Globus pallidus (tissue), 1 donor: ENCODE measurements at places on chromosomes 16 and 17.

GRCh38 chr16:85159179-85159980 is 47.1 kb upstream of the CIBAR2 start:
- no peak for DNase-seq

DNA sequence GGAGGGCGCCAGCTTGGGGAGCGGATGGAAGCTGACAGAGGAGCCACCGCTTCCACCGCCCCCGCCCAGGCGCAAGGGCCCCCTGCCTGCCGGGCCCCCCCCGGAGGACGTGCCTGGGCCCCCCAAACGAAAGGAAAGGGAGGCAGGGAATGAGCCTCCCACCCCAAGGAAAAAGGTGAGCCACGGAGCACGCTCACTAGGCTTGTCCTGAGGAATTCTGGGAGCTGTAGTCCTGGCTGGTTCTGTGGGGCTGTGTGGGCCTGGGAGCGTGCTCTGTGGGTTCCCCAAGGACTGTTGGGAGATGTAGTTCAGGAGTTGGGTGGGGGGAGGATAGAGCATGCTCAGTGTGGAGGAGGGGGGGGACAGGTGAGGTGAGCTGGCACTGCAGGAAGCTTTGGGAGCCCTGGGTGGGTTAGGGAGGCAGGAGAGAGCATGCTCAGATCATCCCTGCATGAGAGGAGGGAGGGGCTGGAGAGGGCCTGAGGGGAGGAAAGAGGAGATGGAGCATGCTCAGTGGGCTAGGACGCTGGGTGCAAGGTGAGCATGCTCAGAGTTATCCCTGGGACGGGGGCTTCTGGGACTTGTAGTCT is 4.5 kb downstream of the FBXL19 start:
- DNase-seq, result peak; percentile 68

- DNase-seq, result no peak
Measured at GRCh38 chr17:13152501-13152900, 134.7 kb upstream of the ELAC2 start.

DNA sequence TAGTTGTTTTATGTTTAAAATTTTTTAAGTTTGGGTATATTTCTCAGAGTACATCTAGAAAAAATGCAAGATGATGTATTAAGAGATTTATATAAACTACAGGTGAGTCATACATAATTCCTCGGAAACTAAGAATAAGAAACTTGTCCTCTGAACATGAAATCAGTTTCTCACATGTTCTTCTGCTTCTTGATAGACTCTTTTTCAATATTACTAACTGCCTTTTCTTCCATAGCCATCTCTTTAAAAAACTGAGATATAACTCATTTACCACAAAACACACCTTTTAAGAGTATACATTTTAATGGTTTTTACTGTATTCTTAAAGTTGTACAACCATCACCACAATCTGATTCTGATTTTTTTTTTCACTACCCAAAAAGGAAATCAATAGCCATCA is 238.4 kb upstream of the AXIN2 start:
- no peak for DNase-seq

- no peak for DNase-seq
Measured at GRCh38 chr17:66983414-66984021, 19.0 kb downstream of the CACNG4 start.

DNA sequence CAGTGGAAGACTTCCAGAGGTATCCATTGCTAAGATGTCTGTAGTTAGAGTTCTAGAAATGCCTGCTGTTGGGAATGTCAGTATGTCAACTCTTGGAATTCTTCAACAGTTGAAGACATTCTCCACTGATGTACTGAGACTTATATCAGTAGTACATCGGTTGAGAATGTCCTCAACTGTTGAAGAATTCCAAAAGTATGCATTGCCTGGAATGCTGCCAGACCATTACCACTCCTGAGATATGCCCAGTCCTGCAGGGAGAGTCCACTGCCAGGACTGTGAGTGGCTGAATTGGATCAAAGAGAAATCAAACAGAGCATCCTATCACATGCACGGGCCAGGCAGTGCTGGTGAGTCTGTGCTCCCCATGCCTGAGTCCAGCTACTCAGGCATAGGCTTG is 42.0 kb downstream of the IL21R start:
- DNase-seq, result no peak

DNA sequence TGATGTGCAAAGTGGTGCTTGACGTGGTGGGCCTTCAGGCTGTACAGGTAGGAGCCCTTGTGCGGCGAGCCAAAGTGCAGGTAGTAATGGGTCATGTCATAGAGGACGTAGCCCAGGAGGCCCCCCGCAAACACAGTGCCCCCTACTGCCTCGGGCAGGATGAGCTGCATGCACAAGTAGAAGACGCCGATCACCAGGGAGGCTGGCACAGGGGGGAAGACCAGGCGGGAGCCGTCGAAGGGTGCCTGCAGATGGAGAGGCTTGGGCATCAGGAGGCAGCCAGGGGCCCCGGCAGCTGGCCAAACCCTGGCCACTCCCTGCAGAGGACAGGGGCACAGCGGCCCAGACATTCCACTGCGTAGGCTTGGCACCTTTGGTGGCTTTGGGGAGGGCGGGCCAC is 15.7 kb upstream of the MLKL start:
- DNase-seq, result no peak

DNA sequence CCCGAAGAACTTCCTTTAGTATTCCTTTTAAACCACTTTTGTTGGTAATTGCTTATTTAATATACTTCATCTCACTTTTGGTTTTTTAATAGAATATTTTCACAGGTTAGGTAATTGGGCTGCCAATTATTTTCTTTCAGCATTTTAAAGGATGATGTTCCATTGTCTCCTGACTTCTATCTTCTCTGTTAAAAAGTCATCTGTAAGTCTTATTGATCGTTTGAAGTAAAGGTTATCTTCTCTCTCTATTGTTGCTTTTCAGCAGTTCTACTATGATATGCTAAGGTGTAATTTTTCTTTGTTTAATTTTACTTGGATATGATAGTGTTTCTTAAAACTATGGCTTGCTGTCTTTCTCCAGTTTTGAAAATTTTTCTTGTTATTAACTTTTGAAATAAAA is 307.5 kb downstream of the MAP2K4 start:
- DNase-seq, result no peak

GRCh38 chr16:28042811-28043210 is 20.7 kb downstream of the GSG1L start:
- no peak for DNase-seq

DNA sequence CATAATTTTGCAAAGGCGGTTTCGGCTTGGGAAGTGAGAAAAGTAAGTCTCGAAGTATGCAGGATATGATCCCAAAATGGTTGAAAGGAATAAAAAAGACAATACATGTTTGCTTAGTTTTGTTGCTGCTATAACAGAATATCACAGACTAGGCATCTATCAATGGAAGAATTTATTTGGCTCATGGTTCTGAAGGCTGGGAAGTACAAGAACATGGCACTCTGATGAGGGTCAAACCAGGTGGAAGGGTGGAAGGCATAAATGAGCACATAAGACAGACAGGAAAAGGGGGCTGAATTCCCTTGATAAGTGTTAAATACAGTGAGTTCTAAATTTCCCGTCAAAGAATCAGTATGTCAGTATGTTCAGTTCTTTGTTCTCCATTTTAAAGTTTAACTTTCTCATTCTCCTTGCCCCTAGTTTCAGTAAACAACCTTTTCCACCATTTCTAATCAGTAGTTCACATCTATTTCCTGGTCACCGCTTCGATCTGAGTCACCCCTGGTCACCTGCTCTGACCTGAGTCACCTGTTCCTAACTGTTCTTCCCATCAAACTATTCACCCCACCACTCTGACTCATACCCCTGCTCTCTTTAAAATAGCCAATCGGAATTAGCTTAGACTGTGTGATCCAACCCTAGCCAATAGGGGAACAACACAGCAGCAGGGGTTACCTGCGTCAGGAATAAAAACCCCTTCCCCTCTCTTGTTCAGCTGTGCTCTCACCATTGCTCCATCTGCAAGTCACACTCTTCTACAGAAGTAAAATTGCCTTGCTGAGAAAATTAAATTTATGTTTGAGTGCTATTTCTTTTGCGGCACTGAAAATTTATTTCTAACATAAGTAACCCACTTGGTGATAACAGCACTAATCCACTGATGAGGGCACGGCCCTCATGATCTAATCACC is 240.8 kb downstream of the STX8 start:
- DNase-seq, result no peak

GRCh38 chr16:71576971-71577370 is at the start of gene TAT:
Gene TAT (minus strand): TSS chr16:71577092. CDS start chr16:71576415, 677 bp downstream.
- DNase-seq, result no peak

DNA sequence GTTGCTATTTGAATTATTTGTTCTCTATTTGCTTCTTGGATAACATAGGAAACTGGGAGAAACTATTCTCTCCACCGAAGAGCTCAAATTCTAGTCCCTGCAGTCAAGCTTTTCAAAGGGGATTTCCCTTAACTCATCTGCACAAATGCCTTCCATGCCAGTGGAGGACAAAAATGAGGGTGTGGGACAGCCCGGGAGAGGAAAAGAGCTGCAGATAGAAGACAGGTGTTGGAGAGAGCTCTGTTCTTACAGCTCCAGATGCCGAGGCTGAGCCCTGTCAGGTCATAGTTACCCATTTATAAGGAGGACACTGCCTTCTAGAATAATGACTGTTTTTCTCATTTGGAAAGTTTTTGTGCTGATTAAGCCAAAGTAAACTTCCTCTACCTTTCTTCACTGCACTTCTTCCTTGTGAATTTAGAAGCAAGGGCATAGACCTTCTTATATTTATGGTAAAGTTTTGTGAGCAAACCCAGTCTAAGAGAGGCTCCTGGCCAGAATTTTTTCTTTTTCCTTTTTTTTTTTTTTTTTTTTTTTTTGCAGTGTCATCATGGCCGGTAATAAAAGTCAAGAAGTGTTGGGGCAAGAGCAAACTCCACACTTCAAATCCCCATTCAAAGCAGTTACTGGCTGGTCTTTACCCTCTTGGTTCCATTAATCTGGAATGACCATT is 177.2 kb downstream of the ABCC12 start:
- no peak for DNase-seq

- DNase-seq, result no peak
Measured at GRCh38 chr17:50265690-50266315, 8.5 kb upstream of the TMEM92 start.

DNA sequence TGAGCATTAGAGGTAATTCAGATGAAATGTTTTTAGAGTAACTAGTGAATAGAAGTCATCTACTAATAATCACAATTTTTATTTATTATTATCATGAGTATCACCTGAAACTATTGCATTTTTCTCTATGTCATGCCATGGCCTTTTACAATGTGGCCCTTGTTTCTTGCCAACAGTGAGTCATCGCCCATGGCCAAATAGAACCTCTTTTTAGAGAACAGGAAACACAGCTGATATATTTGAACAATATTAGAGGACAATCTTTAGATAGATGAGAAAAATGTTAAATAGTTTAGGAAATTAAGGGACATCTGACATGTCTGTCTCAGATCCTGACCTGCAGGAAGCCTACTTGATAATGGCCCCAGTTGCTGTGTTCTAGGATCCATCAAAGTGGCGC is 1584.4 kb upstream of the GOT2 start:
- DNase-seq, result no peak

- no peak for DNase-seq
Measured at GRCh38 chr16:77548766-77549165, 113.9 kb upstream of the ADAMTS18 start.

GRCh38 chr16:6905601-6906000 is 427.0 kb upstream of the RBFOX1 start:
- no peak for DNase-seq
